ENCODE measurements at places on chromosomes 5 and 9.

DNA sequence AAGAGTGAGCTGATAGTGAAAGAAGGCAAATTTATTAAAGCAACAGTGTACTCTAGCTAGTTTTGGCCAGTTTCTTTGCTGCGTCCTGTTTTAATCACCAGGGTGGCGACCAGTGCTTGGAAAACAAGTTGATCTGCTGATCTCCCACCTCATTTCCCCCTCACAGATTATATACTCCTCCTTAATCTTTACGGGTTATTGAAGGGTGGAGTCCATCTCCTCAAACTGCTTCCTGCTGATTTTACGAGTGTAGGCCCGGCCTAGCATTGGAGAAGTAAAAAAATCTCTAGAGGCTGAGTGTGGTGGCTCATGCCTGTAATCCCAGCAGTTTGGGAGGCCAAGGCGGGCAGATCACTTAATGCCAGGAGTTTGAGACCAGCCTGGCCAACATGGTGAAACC lies 14.0 kb upstream of the CFAP95 start:
- no peak for DNase-seq

- no peak for DNase-seq
These were observed 75.3 kb downstream of the ADAMTS2 start for GRCh38 chr5:179269781-179270543.

DNA sequence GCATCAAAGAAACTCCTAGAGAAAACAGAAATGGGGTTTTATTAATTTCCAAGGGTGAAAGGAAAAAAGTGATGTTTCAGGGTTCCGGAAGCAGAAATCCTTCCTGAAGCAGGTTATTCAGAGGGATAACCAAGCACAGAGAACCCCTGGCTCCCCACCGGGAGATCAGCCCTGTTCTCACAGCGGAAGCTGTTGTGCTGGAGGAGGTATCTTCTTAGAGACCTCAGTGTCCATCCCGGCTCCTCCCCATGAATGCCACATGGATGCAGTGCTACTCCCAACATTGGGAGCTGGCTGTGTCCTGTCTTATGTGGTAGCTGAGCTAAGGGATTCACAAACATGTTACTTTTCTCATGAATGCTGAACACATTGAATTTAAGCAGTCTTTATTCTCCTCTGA lies 80.9 kb upstream of the IRX2 start:
- no peak for DNase-seq

GRCh38 chr9:14413812-14414211 lies 99.9 kb upstream of the NFIB start:
- DNase-seq, result no peak

GRCh38 chr9:33287087-33287490 lies 3.2 kb upstream of the NFX1 start:
- peak; percentile 65 for DNase-seq

- DNase-seq, result no peak
These were observed 182.5 kb upstream of the NR3C1 start for GRCh38 chr5:143585970-143586369.

All from activated T-cell treated with anti-CD3 and anti-CD28 coated beads, Interleukin-2, amount 50 U/mL, for 72 hours (primary cell).